ENCODE measurements at places on chromosomes 4 and X.
A peak's percentile ranks its signal among the peaks of the same experiment; 100 is the strongest.

- no peak for DNase-seq
Observed at GRCh38 chrX:18661273-18661672, 10.6 kb downstream of the RS1 start.

DNA sequence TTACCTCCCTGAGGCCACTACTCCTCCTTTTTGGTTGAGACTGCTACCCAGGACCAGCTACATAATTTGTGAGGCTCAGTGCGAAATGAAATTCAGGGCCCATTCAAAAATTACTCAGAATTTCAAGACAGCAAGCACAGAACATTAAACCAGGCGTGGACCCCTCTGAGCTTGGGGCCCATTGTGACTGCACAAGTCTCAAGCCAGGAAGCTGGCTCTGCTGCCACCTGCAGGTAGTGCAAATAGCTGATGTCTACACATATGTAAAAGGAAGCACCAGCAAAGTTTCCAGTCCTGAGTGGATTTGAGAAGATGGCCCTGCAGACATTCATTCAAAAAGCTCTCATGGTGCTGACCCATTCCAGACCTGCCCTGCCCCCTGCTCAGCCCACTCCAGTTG, 213.4 kb upstream of the LNX1 start:
- DNase-seq, result no peak

DNA sequence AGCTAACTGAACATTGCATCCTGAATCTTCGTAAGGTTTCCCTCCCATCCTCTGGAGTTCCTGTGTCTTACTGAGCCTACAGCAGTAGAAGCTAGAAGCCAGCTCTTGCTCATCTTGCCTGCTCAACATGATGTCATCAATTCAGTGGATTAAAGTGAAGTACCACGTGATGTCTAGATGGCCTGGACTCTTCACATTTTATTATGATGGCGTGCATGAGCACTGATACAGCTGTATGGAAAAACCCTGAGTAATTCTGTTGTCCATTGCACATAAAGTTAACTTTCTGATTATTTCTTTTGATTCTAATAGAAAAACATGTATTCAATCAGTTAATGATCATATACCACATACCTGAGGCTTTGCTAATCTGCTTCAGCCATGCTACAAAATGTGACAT, 2387.7 kb upstream of the TENM3 start:
- no peak for DNase-seq

- DNase-seq, result no peak
Observed at GRCh38 chr4:102169345-102169744, 175.9 kb downstream of the SLC39A8 start.

DNA sequence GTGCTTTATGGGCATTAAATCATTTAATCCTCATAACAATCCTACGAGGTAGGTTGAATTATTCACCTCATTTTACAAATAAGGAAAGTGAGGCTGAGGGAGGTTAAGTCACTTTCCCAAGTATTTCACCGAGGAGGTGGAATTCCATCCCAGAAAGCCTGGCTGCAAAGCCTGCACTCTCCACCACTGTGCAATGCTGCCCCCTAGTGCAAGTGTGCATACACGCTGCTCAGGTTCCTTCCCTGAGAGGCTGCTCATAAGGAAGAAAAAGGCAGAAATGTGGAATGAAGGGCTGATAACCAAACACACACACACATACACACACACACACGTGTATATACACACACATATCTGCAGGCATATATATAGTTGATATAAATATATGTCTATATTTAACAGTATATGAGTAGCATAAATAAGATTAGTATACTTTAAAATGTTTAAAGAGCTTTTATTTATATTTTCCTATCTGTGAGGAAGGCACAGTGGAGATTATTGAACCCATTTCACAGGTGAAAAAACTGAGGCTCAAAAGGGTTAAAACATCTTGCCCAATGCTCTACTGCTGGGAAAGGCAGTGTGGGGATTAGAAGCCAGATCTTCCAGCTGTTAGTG, 714.5 kb upstream of the TENM3 start:
- no peak for DNase-seq

DNA sequence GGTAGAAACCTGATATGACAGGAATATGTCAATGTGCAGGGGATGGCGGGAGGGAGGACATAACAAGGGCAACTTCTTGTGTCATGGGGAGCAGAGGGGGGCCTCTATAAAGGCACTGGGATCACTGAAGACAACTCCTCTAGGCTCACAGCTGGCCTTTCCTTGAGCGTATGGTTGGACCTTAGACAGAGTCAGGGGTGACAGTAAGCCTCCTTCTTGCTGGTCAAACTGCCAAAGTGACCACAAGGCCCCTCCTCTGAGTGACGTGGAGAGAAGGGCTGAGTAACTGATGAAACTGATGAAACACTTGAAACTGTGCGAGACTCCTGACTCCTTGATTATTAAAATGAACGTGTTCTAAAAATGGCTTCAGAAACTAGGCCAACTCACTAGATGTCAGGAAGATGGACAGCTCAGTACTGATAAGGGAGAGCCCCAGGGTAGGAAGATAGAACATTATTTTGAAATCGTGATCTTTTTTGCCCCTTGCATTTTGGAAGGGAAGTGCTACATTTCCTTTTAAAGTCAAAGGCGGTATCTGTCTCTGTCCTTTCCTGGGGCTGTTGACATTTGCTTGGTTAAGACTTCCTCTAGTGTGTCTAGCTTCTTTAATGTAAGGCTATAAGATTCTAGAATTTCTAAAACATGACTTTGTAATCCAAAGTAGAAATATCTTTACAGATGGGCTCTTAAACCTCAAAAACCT, 1.6 kb downstream of the RAB33A start:
- DNase-seq, result no peak

DNA sequence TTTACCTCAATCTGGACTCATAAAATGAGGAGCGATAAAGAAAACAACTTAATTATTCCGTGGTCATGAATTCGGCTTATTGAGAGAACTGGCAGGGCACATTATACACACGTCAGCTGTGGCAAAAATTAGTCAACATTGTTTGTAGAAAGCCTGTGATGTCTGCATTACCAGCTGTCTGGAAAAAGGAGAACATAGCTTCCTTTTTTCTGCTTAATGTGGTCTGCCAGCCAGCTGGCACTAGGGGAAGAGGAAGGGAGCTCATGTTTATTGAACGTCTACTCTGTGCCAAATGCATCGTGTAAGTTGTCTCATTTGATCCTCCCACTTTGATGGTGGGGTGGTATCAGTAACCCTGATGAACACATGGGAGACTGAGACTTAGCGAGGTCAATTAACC, 367.6 kb downstream of the ARHGAP24 start:
- DNase-seq, result no peak

- DNase-seq, result no peak
Observed at GRCh38 chrX:14922437-14922836, 49.2 kb downstream of the MOSPD2 start.

DNA sequence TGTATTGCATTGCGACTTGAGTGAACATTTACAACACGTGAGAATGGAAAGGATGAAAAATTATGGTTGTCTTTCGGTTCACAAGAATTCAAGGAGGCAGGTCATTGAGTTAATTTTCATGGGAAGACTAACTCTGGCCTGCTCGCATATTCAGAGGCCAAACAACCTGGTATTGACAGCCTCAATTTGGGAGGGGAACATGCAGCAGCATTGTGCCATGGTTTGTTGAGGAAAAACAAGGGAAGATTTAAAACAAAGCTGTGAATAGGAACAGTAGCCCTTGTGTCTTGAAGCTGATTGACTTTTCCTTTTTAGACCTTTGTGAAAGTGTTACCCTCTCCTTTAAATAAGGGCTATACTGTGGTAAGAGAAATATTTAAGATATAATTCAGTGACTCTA, 31.9 kb downstream of the FAT4 start:
- DNase-seq, result no peak

DNA sequence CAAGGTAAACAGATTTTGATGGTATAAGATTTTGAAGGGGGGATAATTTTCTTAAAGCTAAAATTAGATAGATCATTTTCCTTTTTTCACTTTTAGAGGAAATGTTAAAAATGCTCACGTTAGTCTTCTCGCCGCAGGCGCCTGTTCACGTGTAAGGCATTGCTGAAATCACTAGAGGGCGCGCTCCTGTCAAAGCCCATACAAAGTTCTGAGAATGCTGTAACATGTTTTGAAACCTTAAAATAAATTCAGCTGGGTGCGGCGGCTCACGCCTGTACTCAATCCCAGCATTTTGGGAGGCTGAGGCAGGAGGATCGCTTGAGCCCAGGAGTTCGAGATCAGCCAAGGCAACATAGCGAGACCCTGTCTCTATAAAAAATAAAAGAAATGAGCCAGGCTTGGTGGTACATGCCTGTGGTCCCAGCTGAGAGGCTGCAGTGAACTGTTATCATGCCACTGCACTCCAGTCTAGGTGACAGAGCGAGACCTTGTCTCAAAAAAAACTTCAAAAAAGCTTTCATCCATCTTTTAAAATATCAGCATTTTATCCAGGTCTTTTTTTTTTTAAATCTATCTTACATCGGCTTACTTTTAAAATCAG, 138.0 kb downstream of the RBMX2 start:
- DNase-seq, result peak; percentile 5

DNA sequence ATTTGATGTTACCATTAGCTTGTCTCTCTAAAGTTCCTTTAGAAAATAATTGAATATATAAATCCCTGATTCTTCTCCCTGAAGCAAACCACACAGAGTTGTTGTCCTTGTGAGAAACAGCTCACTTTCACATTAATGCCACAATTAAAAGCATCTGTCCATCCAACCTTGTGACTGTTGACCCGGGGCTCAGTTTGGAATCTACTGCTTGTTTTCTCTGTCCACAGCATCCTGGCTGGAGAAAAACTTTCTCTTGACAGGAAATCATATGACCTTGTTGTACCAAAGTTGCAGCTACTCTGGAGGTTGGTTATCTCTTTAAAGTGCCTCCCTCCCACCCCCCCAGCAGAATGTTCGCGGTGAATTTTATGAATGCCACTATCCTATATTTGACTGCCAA, 3.1 kb downstream of the PRKG2 start:
- DNase-seq, result no peak

DNA sequence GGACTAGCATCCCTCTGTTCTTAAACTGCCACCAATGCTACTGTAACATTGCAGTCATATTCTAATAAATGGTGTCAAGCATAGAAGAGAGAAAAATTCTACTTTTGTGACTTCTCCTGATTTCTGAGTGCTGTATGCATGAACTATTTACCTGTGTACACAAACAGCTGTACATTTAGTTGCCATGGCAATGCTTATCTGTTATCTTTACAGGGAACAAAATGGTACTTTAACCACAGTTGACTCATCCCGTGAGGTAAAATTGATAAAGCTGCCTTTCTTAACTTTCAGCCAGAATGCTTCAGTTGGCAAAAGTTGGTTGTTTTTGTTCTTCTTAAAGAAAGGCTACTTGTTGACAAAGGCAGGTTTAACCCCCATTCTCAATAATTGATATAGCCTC, 587.5 kb upstream of the MAGEB2 start:
- no peak for DNase-seq

DNA sequence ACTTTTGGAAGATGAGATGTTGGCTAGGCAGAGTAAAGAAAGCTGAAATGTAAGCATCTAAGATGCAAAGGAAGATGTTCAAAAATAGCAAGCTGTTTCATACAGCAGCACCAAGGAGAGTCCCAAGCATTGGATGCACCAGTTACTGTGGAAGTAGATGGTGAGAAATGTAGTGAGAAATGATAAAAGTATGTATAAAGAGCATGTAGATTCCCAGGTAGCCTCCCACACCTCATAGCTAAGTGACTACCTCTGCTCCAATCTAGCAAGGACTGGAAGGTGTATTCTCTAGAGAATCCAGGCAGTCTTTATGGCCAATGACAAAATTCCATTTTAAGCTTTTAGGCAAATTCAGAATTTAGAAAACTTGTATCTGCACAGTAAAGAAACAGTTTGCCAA, 50.9 kb upstream of the C4orf54 start:
- DNase-seq, result no peak

DNA sequence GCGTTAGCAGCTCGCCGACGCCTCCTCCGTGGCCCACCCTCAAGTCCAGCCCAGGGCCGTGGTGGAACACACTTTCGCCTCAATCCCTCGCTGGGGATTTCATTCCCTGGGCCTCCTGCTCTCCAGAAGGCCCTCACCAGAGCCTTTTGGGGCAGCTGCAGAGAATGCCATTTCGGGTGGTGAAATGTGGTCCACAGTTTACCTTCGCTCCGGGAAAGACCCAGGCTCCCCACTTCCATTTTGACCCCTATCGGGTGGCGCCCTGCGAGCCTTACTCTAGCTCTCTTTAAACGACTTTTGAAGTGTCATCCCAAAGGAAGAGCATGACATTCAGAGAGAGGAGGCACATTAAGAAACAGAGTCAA, 496 bp downstream of the SH2D1A start:
- no peak for DNase-seq

GRCh38 chrX:16853537-16853936, 16.6 kb downstream of the RBBP7 start:
- DNase-seq, result no peak

DNA sequence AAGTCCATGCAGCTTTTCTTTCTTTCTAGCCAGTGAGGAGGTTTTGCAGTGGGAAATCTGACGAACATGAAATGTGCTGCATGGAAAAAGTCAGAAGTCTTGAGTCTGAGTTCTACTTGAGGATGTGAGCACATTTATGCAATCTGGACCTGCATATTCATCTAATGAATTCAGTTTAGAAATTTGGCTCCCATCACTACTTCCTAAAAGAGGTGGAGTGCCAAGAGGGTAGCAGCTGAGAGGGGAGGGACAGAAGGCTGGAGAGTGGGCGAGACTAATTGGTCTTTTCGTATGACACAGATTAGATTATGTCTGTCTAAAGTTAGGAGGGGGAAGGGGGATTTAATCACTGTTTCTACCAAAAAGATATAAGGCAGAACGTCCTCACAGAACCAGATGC, 535.9 kb downstream of the IQCM start:
- DNase-seq, result no peak

DNA sequence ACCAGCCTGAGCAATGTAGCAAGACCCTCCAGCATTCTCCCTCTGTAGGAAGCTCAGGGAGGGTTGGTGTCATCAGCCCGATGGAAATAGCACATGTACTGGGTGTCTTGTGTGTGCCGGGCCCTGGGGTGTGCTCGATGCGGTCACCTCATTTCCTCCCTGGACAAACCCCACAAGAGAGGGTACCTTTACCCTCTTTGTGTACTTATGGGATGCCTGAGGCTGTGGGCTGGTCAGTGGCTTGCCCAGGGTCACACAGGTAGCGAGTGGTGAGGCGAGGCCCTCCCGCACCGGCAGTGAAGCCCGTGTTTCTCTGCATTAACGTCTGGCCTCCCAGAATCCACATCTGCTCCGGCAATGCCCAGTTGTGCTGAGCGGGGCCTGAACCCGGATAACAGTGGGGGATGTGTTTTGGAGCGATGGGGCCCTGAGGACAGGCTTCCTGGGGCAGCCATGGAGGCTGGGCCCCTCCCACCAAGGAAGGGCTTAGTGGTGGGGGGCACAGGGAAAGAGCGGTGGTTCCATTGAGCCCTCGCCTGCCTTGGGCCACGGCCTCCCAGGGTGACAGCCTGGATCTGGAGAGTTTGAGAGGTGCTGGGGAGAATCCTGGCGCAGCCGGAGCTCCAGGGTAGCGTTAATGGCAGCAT, 8.1 kb downstream of the PSAPL1 start:
- no peak for DNase-seq

- DNase-seq, result no peak
Observed at GRCh38 chr4:107115185-107115847, 79.2 kb upstream of the DKK2 start.

- DNase-seq, result no peak
Observed at GRCh38 chr4:25484243-25484721, 107.2 kb downstream of the ANAPC4 start.

GRCh38 chr4:1899149-1900086, 28.2 kb downstream of the NSD2 start:
- peak; percentile 44 for DNase-seq
